Stimulated activated CD8-positive, alpha-beta memory T cell treated with anti-CD3 and anti-CD28 coated beads, Interleukin-12 subunit alpha, Interleukin-12 subunit beta, amount 100 ng/mL, for 4 hours (primary cell): ENCODE measurements at places on chromosomes 11 and 22.

- DNase-seq, result no peak
These were observed 78.0 kb downstream of the TENM4 start for GRCh38 chr11:79362821-79363220.

- no peak for DNase-seq
These were observed 28.9 kb upstream of the YAP1 start for GRCh38 chr11:102081313-102081712.

GRCh38 chr11:121446752-121447156 is 5.4 kb upstream of the SORL1 start:
- DNase-seq, result no peak

DNA sequence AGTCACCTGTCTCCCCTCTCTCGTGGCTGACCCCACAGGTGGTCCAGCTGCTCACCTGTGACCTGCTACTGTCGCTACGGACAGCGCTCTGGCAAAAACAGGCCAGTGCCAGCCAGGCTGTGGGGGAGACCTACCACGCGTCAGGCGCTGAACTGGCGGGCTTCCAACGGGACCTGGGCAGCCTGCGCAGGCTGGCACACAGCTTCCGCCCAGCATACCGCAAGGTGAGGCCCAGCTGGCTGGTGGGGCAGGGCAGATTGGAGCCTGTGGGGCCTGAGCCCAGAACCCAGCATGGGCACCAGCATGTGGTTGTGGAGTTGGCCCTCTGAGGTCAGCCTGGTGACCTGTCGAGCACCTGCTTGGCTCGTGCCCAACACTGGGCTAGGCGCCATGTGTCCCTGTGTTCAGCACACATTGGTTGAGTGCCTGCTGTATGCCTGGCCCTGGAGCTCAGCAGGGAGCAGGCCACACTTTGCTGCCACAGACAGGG is 11.9 kb downstream of the SHISA8 start:
- DNase-seq, result no peak

GRCh38 chr22:40007853-40008710 is 13.3 kb downstream of the FAM83F start:
- DNase-seq, result no peak

GRCh38 chr11:128179039-128179438 is 408.3 kb downstream of the ETS1 start:
- DNase-seq, result no peak

DNA sequence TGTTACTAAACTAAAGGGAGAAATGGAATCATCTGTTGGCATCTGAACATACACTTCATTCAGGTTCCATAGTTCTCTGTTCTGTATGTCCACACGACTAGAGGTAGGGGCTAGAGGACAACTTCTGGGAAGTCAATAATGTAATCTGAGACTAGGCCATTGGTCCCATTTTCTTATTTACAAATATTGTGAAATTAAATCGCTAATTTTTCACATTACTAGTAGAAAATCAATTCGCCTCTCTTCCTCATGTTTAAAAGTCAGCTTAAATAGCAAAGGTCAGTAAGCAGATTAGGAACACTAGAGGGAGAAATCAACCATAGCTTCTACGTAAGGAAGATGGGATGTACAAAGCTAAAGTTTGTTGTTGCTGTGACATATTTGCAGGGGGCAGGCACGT is 59.7 kb downstream of the CADM1 start:
- no peak for DNase-seq

DNA sequence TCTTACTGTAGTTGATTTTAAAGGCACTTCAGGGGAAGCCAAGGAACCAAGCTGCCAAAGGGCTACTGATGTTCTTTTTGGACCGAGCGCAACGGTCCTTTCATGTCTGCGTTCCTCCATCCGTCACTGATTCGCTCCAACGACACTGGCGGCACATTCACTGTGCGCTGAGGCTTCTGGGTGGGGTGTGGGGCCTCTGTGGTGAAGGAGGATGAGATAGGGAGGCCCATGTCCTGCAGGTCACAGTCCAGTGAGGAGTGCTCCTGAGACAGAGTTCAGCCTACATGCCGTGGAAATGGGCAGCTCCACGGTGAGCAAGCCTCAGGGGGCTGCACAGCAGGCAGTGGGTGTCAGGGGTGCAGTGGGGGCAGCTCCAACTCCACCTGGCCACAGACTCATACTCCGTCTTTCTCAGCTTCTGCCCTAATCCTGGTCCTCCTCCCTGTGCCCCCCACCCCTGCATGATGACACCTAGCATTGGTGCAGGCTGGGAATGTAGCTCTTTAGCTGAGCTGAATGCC is 87.8 kb upstream of the SHANK2 start:
- DNase-seq, result no peak

GRCh38 chr11:34953955-34954354 is 37.5 kb downstream of the PDHX start:
- DNase-seq, result no peak

DNA sequence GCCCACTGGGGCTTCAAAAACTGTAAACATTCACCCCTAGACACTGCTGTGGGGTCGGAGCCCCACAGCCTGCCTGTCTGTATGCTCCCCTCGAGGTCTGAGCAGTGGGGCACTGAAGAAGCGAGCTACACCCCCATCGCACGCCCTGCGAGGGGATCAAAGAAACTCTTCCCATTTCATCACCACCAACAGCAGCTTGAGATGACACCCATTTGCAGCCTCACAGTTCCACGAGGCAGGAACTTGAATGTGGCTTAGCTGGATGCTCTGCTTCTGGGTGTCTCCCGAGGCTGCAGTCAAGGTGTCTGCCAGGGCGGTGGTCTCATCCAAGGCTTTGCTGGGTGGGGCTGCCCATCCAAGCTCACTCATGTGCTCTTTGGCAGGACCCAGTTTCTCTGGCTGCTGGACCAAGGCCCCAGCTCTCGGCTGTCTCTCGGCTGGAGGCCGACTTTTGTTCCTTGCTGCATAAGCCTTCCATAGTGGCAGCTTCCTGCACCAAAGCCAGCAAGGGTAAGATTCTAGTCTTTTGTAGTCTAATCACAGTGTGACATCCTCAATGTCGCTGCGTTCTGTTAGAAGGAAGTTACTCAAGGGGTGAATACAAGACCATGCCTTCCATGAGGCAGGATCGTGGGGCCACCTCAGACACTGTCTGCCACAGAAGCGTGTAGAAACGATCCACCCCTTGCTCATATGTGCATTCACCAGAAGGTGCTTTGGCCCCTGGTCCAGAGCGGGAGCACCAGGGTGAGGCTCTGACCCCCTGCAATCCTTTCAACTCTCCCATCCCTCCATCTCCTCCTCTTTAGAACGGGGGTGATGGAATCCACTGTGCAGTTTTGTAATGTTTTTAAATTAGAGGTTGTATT is 46.2 kb upstream of the SEPTIN5 start:
- no peak for DNase-seq

GRCh38 chr11:70122490-70123198 is 44.5 kb downstream of the ANO1 start:
- no peak for DNase-seq

DNA sequence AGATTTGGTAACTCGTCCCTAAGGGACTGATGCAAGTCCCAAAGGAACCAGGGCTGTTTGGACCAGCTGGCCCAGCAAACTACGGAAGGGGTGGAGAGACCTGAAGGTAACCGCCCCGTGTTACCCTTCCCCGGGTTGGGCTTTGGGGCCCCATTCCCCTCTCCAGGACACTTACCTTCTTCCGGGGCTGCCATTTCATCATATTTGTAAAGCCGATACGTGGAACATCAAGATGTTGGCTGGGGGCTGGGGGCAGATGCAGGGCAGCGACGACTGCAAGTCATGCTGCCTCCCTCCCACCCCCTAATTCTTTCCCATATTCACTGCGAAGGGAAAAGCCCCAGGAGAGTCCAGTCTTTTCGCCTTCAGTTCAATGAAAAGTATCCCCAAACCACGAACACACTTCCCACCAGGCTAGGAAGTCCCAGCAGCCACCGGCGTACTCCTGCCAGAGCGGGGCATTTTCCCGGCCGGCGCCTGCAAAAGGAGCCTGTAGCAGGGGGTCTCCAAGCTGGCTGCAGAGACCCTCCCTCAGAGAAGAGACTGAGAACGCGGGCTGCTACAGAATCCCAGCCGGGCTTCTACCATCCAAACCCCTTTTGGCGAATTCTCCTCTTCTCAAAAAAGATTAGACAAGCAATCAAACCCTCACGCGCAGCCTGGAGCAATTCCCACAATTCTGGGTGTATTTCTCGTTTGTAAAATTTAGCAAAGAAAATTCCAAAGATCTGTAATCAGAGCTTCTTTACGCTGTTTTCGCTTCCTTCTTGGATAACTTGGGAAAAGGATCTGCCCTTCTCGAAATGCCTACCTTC is 236.7 kb downstream of the TTC28 start:
- DNase-seq, result no peak

DNA sequence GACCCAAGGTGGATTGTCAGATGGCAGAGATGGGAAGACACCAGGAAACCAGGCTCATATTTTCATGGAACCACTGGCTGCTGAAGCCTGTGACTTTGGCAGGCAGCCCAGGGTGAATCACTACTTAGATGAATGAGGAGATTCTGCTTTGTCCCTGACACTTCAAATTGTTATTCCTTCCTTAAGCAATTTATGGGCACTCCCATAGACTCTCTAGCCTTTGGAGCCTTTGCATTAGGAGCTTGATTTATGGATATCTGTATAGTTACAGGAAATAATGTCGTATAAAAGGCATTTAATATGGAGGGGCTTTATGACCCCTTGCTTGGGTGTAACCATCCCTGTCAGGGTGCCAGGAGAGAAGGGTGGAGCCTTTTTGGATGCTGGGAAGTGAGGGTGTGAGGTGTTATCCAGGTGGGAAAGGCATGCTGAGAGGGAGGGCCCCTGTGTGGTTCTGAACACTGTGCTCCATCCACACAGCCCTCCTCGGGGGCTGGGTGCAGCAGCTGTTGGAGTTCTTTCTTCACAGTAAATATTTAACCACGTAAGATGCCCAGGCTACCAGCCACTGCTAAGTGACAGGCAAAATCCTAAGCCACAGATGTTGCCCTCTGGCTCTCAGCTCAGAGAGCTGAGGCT is 35.3 kb downstream of the IL18 start:
- no peak for DNase-seq

DNA sequence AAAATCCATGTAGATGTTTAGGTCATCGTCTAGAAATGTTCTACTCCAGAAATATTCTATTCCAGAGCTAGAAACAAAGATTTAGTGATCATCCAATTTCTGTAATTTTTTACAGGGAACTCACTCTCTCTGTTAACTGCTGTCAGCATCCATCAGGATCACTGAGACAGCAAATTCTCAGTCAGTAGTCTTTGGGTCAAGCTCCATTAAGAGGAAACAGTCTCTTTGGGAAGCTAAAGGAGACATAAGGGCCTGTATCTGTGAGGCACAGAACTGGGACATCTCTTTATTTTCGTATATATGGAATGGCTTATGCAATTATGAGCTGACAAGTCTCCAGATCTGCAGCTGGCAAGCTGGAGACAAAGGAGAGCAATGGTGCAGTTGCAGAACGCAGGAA is 48.3 kb downstream of the PIK3C2A start:
- DNase-seq, result no peak
